ENCODE measurements at places on chromosomes 12 and 14.
A peak's percentile ranks its signal among the peaks of the same experiment; 100 is the strongest.

DNA sequence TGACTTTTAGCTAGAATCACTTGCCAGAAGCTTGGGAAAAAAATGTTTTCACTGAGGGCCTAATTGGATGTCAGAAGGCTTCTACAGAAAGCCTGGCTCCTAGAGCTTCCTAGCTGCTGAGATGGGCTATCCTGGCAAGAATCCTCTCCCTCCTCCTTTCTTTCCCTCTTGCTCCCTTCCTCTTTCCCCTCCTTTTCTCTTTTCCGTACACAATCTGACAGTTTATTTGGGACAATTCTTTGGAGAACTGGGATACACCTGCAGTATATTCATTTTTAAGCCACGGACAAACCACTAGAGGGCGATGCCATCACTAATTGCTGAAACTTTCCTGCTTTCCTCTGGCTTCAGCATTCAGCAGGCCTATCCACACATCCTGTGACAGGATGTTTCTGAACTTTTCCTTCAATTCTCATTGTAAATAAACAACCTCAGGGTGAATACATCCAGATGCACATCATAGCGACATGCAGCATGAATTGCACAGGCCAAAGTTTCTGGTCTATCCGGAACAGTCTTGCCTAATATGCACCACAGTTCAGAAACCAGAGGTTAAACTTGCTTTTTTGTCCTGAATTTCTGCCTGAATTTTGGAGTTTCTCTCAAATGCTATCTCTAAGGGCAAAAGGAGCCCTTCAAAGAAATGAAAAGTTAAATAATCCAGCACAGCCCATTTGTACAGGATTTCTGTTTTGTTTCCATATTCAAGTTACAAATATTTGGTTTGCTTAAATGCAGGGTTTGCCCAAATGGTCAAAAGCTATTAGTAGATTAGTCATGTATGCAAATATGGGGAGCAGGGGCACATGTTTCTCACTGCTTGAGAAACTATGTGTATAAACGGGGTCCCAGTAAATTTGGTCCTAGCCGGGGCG, 142.8 kb downstream of the PAWR start:
- DNase-seq, result peak; percentile 41

GRCh38 chr12:47891356-47891755, 13.4 kb downstream of the VDR start:
- DNase-seq, result peak; percentile 20

DNA sequence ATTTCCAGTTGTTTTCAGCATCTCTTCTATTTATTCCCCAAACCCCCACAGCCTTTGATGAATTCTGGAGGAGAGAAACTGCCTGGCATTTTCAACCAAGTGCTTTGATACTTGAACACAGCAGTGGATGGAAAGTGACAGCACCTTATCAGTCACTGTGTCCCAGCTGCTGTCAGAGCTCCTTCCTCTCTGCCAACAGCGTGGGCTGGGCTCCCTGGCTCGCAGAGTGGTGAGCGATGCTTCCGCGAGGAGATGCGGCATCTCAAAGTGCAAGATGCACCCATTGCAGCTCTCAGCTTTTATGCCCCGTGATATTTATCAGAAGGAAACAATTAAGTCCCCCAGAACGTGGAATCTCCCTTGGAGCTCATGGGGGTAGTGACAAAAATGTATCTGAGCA, 72.6 kb upstream of the TCL1A start:
- no peak for DNase-seq

GRCh38 chr14:87908550-87908949, 84.4 kb downstream of the GALC start:
- DNase-seq, result no peak

- DNase-seq, result peak; percentile 18
These were observed 144.2 kb downstream of the C12orf75 start for GRCh38 chr12:105474672-105475071.
